Lung (tissue), 17 donors: ENCODE measurements at places on chromosomes 11 and 22.
A peak's percentile ranks its signal among the peaks of the same experiment; 100 is the strongest.

GRCh38 chr22:36776722-36777121, 803 bp upstream of the IFT27 start:
- H3K4me3 ChIP-seq: no peak overlapping the region
- H3K27ac ChIP-seq: no peak overlapping the region
- H3K27me3 ChIP-seq: no peaks in the 10 kb centered on the region
- peaks cover 12% of the 10 kb centered on the region for H3K4me1 ChIP-seq
- H3K36me3 ChIP-seq: no peaks in the 10 kb centered on the region
- DNase-seq: no peak

GRCh38 chr22:46929046-46929709, 166.7 kb downstream of the TBC1D22A start:
- no peaks in the 10 kb centered on the region for H3K27me3 ChIP-seq
- H3K27ac ChIP-seq: no peak overlapping the region
- peaks cover 15% of the 10 kb centered on the region for H3K4me1 ChIP-seq
- no peak for DNase-seq

DNA sequence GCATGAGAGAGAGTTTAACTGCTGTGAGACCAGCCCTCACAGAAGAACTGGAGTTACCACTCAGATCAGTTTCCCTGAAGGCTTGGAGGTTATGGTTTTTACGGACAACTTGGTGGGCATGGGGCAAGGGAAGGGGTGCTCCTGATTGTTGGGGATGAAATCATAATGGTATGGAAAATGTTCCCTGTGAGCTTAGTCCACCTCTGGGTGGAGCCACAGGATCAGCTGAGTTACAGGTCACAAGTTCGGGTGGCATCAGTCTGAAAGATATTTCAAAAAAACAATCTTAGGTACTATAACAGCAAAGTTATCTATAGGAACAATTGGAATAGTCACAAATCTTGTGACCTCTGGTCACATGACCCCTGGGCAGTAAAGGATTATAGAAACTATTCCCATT, 162.9 kb downstream of the DLG2 start:
- no peaks in the 10 kb centered on the region for H3K27me3 ChIP-seq
- H3K27ac ChIP-seq: no peak overlapping the region
- no peak overlapping the region for H3K4me3 ChIP-seq
- peak; percentile 26 for DNase-seq

DNA sequence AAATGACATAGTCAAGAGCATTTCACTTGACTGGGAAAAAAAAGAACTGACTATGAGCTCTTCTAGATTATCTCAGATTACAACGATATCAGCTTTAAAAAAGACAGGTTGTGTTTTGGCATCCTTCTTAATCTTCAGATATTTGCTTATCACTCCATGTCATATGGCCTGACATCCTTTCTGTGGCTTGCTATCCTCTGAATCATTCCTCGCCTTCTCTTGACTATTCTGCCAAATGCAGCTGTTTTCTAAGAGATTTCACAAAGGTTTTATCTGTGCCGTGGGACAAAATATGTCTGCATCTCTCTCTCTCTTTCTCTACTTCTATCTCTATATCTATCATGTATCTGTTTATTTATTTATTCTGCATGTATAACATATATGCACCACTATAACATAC, 746.1 kb downstream of the CNTN5 start:
- H3K27me3 ChIP-seq: no peaks in the 10 kb centered on the region
- no peak overlapping the region for H3K4me3 ChIP-seq
- no peak overlapping the region for H3K27ac ChIP-seq
- DNase-seq: no peak
- no peaks in the 10 kb centered on the region for H3K36me3 ChIP-seq

- no peak overlapping the region for H3K27ac ChIP-seq
- peaks cover 17% of the 10 kb centered on the region for H3K4me1 ChIP-seq
- no peaks in the 10 kb centered on the region for H3K27me3 ChIP-seq
- peak; percentile 60 for DNase-seq
- H3K36me3 ChIP-seq: no peaks in the 10 kb centered on the region
These were observed 255.6 kb upstream of the CADM1 start for GRCh38 chr11:115759622-115760460.

GRCh38 chr11:82683029-82683428, 50.6 kb downstream of the FAM181B start:
- H3K27me3 ChIP-seq: no peaks in the 10 kb centered on the region
- no peaks in the 10 kb centered on the region for H3K4me1 ChIP-seq
- DNase-seq: no peak
- H3K36me3 ChIP-seq: no peaks in the 10 kb centered on the region

GRCh38 chr11:84019571-84020194, 733.5 kb upstream of the CCDC90B start:
- H3K4me3 ChIP-seq: no peak overlapping the region
- H3K27me3 ChIP-seq: no peaks in the 10 kb centered on the region
- H3K4me1 ChIP-seq: no peaks in the 10 kb centered on the region
- H3K27ac ChIP-seq: peak overlapping the region; percentile 67

DNA sequence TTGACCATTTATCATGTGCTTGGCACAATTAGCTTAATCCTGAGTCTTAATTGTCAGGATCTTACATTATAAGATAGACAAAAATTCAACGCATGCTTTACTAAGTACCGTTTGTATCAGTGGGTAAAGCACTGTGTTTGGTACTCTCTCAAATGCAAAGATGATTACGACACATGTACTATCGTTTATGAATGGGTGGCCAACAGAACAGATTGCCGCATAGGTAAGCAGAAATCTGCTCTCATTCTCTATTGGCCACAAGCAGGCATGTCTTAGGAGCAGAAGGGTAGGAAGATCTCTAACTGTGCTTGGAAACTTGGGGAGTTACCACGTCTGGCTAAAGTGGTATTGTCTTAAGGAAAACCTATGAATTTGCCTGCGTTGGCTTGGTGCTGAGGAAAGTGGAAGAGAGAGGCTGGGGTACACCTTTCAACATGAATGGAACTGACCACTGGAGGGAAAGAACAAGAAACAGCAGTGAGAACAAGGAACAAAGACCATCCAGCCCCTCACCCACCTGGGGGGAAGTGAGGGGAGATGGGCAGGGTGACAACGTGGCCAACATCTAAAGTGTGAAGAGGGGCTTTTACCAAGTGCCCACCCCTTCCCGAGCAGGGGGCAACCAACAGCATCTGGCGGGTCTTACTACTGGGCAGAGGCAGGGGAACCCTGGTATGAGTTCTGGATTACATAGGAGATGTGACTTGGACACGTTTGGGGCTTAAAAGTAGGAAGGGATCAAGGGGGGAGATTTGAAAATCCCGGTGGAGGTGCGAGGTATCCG, 1.0 kb upstream of the TUBA8 start:
- DNase-seq: no peak
- no peak overlapping the region for H3K4me3 ChIP-seq
- peaks cover 14% of the 10 kb centered on the region for H3K4me1 ChIP-seq
- no peaks in the 10 kb centered on the region for H3K36me3 ChIP-seq

- DNase-seq: no peak
- no peaks in the 10 kb centered on the region for H3K27me3 ChIP-seq
These were observed 58.9 kb downstream of the CDKN1C start for GRCh38 chr11:2826679-2827056.

- no peaks in the 10 kb centered on the region for H3K36me3 ChIP-seq
- peaks cover 5% of the 10 kb centered on the region for H3K4me1 ChIP-seq
- no peak overlapping the region for H3K4me3 ChIP-seq
- no peak for DNase-seq
- peak overlapping the region; percentile 58 for H3K27ac ChIP-seq
- H3K27me3 ChIP-seq: no peaks in the 10 kb centered on the region
These were observed 12.2 kb downstream of the MAFF start for GRCh38 chr22:38213990-38214301.

- peak; percentile 77 for DNase-seq
- no peak overlapping the region for H3K27ac ChIP-seq
- H3K36me3 ChIP-seq: peaks cover 3% of the 10 kb centered on the region
These were observed 3.7 kb downstream of the FAM180B start for GRCh38 chr11:47589977-47590861.

- H3K4me1 ChIP-seq: no peaks in the 10 kb centered on the region
- no peak overlapping the region for H3K4me3 ChIP-seq
- H3K27ac ChIP-seq: no peak overlapping the region
- DNase-seq: no peak
- H3K36me3 ChIP-seq: no peaks in the 10 kb centered on the region
These were observed 282.3 kb upstream of the CTSC start for GRCh38 chr11:88619656-88620385.

- peaks cover 6% of the 10 kb centered on the region for H3K4me1 ChIP-seq
- DNase-seq: no peak
- H3K4me3 ChIP-seq: no peak overlapping the region
- H3K36me3 ChIP-seq: no peaks in the 10 kb centered on the region
- H3K27me3 ChIP-seq: no peaks in the 10 kb centered on the region
These were observed 138.0 kb downstream of the TRPC6 start for GRCh38 chr11:101445761-101446160.

- H3K36me3 ChIP-seq: no peaks in the 10 kb centered on the region
- no peaks in the 10 kb centered on the region for H3K27me3 ChIP-seq
- no peak for DNase-seq
- no peak overlapping the region for H3K4me3 ChIP-seq
- H3K27ac ChIP-seq: no peak overlapping the region
These were observed 280.2 kb downstream of the NELL1 start for GRCh38 chr11:20949585-20949984.

- no peaks in the 10 kb centered on the region for H3K27me3 ChIP-seq
- DNase-seq: peak; percentile 26
- H3K36me3 ChIP-seq: no peaks in the 10 kb centered on the region
- H3K4me1 ChIP-seq: peaks cover 13% of the 10 kb centered on the region
- peak overlapping the region; percentile 40 for H3K27ac ChIP-seq
- no peak overlapping the region for H3K4me3 ChIP-seq
These were observed 102.7 kb downstream of the MRTFA start for GRCh38 chr22:40533712-40534378.

DNA sequence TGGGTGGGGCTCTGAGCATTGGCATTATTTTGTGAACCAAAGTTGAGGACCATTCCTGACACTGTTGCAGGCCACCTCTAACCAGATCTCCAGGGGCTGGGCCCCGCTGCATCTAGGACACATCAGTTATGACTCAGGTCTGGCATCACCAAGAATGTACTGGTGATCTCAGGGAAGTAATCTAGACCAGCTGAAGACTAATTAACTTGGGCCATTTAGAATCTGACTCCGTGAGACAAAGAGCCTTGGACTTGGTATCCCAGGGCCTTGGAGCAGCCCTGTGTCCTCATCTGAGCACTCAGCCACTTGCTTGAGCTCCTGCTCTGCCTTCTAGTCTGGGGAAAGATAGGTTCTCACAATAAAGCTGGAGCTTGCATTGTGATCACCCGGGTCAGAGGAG, 200.6 kb downstream of the KIRREL3 start:
- H3K4me3 ChIP-seq: no peak overlapping the region
- H3K36me3 ChIP-seq: no peaks in the 10 kb centered on the region
- no peak for DNase-seq
- H3K27ac ChIP-seq: no peak overlapping the region
- no peaks in the 10 kb centered on the region for H3K4me1 ChIP-seq

DNA sequence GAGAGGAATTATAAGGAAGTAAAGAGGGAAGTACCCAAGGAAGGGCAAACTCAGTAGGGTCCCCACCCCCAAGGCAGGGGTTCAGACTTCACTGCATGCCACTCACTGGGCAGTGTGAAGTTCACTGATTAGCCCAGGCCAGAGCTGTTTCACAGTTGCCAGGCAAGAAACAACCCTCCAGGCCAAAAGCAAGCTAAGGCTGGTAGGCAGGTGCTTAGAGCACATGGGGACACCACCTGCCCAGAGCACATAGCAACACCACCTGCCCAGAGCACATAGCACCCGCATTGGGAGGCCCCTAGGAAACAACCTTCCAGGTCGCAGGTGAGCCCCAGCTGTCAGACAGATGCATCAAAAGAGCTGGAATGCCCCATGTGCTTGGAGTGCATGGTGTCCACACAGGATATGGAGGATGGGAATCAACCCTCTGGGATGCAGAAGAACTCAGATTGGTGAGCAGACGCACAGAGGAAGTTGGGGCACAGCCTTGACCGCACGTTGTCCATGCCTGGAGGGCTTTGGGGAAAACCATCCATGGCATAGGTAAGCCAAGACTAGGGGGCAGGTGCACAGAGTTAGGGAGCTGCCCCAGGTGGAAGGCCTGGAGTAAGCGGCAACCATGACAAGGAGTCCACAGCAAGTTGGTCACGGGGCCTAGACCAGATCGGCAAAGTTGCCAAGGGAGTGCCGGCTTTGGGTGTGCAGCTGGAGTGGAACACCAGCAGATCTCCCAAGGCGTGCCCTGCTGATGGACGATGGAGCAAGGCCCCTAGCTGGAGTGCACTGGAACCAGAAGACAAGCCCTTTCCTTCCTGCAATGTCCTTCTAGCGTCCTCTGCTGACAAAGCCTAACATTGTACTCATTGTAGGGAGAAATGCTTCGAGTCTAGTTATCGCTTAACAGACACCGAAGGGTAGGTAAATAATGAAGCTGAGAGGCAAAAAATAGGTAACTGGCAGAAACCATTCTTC, 7.8 kb upstream of the TMEM216 start:
- H3K27me3 ChIP-seq: no peaks in the 10 kb centered on the region
- H3K27ac ChIP-seq: no peak overlapping the region
- no peaks in the 10 kb centered on the region for H3K36me3 ChIP-seq
- no peak overlapping the region for H3K4me3 ChIP-seq

DNA sequence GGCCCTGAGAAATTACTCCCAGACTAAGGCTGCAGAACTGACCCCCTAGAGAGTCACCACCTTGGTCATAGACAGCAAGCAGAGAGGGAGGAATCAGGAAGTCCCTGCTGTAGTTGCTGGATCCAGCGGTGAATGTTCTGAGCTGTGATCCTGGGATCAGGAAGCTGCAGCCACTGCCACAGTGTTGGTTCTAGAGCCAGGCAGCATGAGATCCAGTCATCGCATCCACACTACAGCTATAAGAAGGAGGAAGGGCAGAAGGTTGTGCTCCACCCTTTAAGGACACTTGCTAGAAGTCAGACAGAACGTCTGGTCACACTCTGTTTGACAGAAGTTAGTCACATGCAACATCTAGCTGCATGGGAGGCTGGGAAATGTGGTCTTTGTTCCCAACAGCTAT, 104.7 kb upstream of the OR4B1 start:
- H3K36me3 ChIP-seq: no peaks in the 10 kb centered on the region
- no peaks in the 10 kb centered on the region for H3K4me1 ChIP-seq
- no peak for DNase-seq
- H3K4me3 ChIP-seq: no peak overlapping the region
- H3K27ac ChIP-seq: no peak overlapping the region
- H3K27me3 ChIP-seq: no peaks in the 10 kb centered on the region

DNA sequence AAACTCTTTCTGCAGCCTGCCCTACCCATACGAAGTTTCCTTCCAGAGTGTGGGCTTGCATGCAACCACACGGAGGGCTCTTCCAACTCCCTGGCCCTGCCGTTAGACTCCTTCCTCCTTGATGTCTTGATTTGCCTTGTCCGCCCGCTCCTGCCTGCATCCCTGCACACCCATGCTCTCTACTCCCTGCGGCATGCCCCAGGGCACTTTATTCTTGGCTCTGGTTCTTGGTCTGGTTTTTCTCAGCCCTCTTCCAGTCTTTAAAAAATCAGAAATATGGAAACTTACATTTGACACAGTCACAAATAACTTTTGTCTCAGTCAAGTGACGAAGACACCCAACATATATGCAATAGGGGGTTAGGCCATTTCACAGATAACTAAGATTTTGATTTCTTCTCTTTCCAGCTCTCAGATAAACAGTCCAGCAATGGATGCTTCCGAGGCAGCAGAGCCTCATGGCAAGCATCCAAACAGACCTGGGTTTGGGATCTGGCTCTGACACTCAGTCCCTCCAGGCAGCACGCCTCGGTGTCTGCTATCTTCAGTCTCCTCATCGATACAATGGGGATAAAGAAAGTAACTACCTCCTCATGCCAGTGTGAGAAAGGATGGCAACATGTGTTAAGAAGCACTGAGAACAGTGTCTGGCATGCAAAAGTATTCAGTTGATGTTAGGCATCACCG, 15.7 kb upstream of the OPCML start:
- no peak for DNase-seq
- no peak overlapping the region for H3K27ac ChIP-seq
